Epithelial cell of proximal tubule (primary cell): ENCODE measurements at places on chromosomes 3 and 15.

DNA sequence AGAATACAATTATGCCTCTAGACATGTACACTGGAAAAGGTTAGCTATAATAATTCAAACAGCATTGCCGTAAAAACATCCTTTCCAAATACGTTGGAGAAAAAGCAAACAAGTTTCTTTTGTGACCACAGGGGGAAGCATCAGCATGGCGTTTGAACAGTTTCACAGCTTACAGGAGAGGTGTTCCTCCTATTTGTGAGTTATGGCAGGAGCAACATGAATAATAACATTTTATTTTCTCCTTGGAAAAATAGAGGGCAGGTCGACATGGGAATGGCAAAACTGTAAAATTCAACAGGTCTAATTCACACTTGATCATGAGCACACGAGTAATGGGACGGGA lies 39.7 kb upstream of the GADL1 start:
- DNase-seq: peak; percentile 7

DNA sequence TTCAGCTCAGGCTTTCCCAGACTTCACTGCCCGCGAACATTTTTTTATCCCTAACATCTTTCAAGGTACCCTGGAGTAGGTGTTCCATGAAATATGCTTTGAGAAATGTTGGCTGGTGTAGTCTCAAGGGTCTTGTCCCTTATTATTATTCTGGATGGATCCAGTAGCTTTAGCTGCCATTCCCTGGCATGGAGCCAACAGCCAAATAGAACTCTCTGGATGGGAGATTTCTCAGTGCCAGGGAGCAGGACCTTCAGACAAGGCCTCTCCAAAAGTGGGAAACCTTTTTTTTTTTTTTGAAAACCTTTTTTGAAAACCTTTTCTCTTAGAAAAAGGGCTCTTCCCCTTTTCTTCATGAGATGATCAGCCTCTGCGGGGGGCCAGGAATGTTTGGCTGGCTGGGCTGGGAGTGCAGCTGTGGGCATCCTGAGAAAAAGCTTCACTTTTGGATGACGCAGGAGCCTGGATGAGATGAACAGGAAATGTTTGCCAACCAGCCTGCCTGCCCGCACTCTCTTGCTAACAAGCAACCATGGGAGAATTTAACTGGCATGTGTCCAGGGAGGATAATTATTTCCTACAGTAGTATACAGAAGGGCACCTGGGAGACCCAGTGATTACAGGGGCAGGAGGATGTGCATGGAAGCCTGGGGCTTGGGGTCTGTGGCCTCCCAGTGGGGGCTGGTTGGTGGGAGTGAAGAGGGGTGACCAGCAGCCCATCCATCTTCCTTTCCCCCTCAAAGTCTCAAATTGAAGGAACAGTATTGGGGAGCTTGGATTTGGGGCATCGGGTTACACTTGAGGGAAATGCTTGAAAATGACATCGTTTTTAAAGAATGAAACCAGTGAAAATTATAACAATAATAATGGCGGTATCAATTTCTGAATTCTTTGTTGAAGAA lies 109.1 kb upstream of the LRIG1 start:
- DNase-seq: peak; percentile 50

- no peak for DNase-seq
Observed at GRCh38 chr3:151895478-151896241, 22.2 kb downstream of the SUCNR1 start.

DNA sequence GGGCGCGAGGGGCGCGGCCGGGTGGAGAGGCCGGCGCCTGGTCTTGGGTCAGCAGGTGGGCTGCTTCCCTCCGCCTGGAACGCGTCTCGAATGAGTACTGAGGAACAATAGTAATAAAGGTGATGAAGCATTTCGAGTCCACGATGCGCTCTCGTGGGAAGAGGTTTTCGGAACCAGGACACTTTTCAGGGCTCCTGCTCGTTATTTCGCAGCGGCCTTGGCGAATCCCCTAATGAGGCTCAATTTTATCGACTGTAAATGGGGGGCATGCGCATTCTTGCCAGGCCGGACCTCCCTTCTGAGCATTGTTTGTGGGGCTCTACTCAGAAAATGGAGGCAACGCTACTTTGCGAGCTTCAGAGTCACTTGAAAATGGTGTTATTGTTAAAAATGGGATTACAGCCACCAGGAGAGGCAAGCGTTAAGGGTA lies 1.2 kb downstream of the NR2C2 start:
- DNase-seq: no peak

DNA sequence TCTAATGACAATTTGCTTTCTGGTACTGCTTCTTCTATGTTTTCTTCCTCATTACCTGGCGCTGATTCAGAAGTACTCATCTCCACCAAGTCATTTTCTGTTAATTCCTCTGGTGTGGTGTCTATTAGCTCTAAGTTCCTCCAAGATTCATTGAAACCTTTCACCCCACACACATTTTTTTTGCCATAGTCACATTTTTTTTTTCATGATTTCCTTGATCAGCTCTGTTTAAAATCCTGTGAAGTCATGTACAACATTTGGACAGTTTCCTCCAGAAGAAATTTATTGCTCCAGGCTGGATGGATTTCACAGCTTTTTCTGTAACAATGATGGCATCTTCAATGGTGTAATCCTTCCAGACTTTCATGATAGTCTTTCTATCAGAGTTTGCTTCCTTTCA lies 243.2 kb upstream of the VEPH1 start:
- DNase-seq: no peak

DNA sequence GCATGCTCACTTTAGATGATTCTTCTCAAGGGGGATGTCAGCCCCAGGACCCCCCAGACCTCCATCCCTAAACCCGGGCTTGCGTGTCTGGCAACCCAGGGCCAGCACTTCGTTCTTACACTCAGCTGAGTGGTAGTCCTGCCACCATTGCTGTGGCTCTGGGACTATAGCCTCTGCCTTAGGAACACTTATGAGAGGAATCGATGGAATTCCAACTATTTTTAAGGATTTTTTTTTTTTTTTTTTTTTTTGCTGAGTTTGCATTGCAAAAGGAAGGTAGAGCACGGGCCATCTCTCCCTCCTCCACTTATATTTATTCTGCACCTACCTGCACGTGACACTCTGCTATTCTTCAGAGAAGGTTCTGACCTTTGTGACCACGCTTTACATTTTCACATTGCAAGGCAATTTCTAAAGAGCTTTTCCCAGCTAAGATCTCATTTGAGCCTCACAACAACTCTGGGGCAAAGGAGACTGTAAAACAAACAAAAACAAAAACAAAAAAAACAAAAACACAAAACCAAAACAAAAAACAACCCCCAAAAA lies 113.9 kb downstream of the LPP start:
- no peak for DNase-seq

- no peak for DNase-seq
Observed at GRCh38 chr3:37024092-37024491, 30.8 kb downstream of the MLH1 start.

- DNase-seq: no peak
Observed at GRCh38 chr3:195059006-195059350, 212.0 kb downstream of the XXYLT1 start.

DNA sequence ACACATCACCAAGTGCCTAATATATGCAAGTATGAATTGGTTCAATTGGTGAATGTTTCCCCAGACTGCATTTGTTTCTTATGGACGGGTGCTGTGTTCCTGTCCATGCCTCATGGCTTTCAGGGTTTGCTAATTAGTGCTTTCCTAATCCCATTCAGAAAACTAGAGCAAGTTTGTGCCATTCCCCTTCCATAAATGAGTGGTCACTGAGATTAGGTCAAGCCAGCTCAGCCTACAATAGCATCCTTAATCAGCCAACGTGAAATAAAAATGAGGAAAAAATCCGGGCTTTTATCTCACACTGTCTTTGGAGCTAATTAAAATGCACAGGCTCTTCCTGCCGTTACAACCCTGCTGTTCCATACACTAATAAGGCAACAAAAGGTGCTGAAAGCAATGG lies 788.8 kb downstream of the ROBO1 start:
- no peak for DNase-seq

DNA sequence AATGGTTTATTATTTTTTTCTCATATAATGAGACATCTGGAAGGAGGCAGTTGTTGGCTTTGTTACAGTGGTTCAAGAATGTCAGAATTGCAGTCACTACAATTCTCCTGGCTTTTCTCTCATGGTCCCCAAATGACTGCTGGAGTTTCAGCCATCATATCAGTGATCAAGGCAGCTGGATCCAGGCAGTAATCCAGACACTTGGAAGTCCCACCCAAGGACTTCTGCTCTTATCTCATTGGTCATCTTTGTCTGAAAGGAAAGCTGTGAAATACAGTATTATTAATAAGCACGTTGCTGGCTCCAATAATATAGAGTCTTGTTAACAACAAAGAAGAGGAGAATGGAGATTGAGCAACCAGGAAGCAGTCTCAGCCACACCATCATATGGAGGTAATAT lies 22.9 kb upstream of the MED12L start:
- no peak for DNase-seq

DNA sequence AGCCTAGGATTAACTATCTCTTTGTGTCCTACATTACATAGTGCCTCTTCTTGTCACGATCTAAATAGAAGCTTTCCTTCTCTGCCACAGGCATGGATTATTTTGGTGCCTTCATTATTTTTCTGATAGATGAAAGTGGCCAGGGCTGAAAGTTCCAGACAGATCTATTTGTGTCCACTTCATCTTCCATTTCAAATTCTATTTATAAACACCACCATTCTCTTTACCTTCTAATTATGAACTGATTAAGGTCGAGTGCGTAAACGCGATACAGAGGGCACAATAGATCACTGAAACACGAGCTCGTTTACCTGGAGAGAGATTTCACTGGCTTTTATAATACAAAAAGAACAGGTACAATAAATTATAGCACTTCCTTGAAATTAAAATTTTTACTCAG lies 105.0 kb downstream of the EDEM1 start:
- no peak for DNase-seq

DNA sequence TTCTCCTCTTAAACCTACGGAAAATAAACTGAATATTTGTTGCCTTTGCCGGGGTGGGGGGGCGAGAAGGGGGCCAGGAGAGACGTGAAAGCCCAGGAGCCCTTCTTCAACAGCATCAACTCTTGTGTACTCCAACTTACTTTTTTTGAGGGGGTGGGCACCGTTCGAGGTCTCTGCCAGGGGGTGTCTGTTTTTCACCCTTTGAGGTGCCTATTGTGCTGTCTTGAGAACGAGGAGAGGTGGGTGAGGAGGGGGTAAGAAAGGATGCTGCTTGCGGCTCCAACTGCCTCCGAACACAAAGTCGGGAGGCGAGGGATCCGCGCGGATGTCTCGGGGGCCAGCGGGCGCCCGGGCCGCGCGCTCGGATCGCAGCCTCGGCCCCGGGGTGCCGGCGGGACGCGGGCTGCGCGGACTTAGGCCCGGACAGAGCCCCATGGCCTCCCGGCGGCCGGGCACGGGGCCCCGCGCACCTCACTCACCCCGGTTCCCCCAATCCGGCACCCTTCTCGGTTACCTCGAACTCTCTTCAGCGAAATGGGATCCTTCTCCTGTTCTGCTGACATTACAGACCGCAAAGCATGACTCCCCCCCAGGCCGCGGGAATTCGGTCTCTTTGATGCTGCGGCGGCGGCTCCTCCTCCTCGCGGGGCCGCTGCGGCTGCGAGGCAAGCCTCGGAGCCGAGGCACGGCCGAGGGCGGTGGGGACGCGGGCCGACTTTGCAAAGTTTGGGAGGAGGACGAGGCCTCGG lies 650 bp downstream of the PYGO1 start:
- DNase-seq: no peak
